ENCODE measurements at places on chromosomes 16 and 17. TPM values are rescaled to one million over a fixed set of nuclear protein-coding genes. Genes with fewer than 3 reads are reported as not detected.

- no peak for DNase-seq
Measured at GRCh38 chr17:80018917-80019651, 16.6 kb downstream of the TBC1D16 start.

- no peak for DNase-seq
Measured at GRCh38 chr16:2818272-2818876, 1.3 kb downstream of the PRSS21 start.

The ADAT1 gene
- total RNA-seq, result 44.2 TPM

DNA sequence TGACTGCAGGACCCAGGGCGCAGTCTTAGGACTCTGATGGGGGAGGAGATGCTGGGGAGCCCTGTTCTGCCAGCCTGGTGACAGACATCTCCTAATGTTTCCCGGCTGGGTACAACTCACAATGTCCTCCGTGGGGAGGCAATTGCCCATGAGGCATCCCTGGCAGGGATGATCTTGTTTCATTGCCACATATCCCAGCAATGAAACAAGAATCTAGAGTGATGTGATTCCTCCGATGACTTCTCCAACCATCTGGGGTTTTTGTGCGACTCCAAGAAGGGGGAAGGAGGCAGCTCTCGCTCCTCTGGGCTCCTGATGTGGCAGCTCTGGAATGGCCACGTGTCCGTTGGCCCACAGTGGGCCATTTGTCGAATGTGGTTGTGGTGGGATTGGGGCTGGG, 255.8 kb downstream of the SEC14L1 start:
- no peak for DNase-seq

The PDE6G gene
- total RNA-seq, result not detected

DNA sequence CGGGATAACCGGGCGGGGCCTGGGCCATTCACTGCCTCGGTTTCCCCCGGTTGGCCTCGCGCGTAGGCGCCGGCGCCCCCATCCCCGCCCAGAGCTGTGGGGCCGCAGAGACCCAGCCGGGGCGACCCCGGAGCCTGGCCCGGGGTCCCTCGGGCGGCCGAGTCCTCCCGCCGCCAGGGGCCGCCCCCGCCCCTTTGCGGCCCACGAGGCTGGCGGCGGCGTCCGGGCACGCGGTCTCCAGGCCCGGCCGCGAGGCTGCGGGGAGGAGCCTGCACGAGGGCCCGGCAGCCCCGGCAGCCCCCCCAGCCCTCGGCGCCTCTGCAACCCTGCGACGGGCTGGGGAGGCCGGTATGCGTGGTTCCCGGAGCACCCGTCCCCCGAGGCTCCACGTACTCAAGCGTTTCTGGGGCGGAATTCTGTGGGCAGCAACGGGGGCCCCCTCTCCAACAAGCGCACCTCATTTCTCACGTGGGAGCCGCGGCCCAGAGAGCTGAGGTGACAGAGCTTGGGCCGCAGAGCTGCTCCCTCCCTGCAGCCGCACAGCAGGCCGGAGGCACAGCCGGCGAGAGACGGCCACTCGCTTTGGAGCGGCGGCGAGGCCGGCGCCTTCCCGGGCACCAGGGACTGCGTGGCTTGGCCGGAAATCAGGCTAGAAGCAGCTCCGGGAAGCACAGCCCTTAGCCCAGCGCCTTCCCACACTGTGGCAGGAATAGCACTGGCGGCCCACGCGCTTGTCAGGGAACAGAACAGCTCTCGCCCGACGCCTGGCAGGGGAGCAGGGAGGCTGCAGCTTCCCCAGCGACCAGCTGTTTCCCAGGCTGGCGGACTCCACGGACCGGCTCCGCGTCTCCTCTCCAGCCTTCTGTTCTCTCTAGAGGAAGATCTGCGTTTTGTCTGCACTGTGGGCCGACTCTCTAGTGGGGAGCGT, 867 bp upstream of the LIMD2 start:
- no peak for DNase-seq

The KRT14 gene
- total RNA-seq, result not detected

DNA sequence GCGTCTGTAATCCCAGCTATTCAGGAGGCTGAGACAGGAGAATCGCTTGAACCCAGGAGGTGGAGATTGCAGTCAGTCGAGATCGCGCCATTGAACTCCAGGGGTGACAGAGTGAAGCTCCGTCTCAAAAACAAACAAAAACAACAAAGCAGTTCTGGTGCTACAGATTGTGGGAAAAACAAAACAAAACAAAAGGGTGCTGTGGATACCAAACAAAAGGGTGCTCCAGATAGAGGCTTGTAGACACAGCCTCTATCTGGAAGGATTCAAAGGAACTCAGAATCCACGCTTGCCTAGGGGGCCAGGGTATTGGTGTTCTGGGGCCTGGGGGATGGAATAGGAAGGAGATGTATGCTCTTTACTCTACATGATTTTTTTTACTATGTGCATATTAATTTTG, 2.5 kb downstream of the MYLK3 start:
- DNase-seq, result no peak

DNA sequence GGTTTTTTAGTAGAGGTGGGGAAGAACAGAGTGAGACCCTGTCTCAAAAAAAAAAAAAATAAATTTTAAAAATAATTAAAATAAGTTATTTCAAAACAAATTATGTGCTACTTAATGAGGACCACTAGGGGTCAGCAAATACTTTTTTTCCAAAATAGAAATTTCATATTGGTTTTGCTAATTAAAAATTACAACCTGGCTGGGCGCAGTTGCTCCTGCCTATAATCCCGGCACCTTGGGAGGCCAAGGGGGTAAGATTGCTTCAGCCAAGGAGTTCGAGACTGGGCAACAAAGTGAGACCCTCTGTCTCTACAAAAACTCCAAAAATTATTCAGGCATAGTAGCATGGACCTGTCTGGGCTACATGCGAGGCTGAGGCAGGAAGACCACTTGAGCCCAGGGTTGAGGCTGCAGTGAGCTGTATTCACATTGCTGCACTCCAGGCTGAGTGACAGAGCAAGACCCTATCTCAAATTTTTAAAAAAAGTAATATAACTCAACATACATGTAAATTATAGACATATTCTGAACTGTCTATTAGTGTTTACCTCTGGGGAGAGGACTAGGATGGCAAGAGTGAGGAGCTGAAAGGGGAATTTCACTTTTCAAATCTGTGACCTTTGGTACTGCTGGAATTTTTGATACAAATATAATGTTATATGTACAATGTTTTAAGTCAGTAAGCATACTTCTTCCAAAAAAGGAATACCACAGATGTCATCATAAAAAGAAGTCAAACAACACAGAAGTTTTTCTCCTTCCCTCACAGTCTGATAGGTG, 8.1 kb downstream of the MEIOB start:
- peak; percentile 40 for DNase-seq

The AGRP gene
- total RNA-seq, result not detected

- no peak for DNase-seq
Measured at GRCh38 chr16:82605076-82605475, 21.7 kb upstream of the CDH13 start.

DNA sequence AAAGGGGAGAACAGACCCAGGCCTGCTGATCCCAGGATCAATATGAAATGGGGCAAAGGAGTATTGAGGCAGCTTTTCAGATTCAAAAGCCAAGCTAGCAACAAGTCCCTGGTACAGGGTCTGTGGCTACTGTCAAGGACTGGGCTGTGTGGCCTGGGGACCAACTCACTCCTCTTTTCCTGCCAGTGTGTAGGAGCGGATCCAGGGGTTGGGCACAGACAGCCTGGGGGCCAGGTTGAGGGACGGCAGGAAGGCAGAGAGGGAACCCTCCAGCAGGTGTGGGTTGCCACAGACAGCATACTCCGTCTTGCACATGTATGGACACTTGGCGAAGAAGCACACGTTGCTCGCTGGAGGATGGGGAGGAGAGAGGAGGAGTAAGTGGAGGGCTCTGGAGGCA, 29.6 kb downstream of the PRKAR1A start:
- DNase-seq, result no peak

DNA sequence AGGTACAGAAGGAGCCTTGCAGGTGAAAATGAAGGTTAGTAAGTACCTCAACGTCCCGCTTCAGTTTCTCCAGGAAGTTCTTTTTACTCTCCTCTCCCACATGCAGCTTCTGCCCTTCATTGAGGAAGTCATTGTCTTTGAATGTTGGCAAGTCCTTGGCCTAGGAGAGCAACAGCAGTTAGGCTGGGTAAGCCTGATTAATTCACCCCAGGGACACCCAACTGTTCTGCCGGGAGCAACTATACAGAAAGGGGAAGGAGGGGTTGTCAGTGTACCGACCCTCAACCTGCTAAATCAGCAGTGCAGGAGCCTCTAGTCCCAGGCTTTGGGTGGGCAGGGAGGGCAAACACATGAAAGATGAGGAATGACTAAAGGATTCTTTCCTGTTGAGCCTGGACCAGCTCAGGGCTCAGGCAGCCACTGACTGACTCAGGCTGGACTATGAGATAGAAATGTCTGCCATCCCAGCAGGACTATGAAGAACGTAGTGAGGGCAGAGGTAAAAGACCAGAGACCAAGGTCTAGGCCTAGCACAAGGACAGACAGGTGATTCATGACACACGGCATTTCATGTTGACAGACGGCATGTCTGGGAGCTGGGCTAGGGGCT, 21.6 kb downstream of the PIP4K2B start:
- no peak for DNase-seq

DNA sequence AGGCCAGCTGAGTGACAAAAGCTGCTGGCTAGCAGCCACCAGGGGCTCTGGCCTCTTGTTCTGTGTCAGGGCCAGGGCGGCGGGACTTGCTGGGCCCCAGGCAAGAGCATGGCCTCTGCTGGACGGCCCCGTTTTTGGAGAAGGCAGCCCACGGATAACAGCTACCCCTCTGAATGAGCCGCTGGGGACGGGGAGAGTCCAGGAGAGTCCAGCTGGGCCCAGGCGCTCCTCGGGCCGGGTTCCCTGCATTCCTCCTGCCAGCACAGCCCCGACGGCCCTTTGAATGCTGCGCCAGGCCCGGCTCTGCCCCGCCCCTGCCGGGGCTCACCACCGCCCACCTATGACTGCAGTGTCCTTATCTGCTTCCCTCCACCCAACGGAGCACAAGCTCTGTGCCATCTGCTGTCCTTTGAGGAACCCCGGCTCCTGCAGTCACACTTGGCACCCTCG, 33.4 kb downstream of the SLC7A5 start:
- no peak for DNase-seq

DNA sequence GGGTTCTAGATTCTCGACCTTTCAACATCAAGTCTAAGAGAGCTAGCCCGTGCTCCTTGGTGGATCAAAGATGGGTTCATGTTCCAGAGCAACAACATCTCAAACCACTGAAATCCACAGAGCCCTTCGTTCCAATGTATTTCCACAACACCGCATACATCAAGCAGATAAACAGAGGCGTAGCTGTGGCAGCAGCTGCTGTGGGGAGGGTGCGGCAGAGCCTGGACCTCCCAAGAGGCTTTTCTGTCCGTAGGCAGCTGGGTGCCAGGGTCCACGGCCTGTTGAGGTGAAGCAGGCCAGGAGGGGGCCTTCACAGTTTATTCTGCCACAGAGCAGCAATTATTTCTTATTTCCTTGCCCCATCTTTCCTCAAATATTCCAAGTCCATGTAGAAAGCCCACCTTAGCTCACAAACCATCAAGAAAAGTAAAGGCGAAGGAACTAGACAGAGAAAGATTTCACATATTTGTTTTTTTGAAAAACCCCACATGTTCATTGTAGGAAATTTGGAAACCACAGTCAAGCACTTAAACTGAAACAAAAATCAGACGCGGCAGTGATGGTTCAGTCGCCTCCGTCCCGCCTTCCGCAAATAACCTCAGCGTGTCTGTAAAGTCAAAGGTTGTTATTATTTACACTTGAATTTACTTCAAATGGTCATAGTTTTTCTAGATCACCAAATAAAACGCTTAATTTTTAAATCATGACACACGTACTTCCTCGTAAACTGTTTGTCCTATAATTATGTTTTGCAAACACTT, 144.6 kb upstream of the FOXF1 start:
- no peak for DNase-seq

DNA sequence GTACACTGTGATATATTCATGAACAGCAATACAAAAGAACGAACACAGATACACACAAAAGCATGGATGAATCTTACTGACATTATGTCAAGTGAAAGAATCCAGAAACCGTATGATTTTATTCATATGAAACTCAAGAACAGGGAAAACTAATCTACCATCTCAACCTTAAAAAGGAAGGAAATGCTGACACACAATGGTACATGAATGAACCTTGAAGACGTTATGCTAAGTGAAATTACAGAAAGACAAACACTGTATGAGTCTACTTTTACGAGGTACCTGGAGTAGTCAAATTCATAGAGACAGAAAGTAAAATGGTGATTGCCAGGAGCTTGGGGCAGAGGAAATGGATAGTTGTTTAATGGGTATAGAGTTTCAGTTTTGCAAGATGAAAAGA, 8.7 kb upstream of the PRKCB start:
- no peak for DNase-seq

GRCh38 chr17:78062596-78062995, 66.0 kb downstream of the TMC6 start:
- no peak for DNase-seq

The TSEN54 gene
- total RNA-seq, result 87.3 TPM

GRCh38 chr17:76868176-76868668, at the start of gene MGAT5B:
Gene MGAT5B, plus strand, starts transcription at chr17:76868404. Its CDS starts 626 bp downstream, at chr17:76869030.
- DNase-seq, result peak; percentile 56

DNA sequence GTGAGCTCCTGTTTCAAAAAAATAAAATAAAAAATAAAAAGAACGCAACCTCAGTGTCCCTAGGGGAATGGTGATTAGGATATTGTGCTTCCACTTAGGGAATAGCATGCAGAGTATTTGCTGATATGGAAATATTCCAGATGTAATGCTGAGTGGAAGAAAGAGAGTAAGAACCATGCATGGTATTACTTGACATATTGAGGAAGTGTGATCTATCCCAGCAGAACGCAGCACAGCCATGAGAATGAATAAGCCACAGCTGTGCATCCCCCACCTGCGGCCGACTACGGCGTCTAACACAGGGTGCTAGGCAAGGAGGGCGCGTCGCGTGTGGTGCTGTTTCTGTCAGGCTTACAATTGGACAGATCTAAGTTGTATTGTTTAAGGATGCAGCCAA, 49.5 kb downstream of the FOXK2 start:
- DNase-seq, result no peak

All from HCT116 (cell line).